ENCODE measurements at places on chromosomes 3 and 15.

DNA sequence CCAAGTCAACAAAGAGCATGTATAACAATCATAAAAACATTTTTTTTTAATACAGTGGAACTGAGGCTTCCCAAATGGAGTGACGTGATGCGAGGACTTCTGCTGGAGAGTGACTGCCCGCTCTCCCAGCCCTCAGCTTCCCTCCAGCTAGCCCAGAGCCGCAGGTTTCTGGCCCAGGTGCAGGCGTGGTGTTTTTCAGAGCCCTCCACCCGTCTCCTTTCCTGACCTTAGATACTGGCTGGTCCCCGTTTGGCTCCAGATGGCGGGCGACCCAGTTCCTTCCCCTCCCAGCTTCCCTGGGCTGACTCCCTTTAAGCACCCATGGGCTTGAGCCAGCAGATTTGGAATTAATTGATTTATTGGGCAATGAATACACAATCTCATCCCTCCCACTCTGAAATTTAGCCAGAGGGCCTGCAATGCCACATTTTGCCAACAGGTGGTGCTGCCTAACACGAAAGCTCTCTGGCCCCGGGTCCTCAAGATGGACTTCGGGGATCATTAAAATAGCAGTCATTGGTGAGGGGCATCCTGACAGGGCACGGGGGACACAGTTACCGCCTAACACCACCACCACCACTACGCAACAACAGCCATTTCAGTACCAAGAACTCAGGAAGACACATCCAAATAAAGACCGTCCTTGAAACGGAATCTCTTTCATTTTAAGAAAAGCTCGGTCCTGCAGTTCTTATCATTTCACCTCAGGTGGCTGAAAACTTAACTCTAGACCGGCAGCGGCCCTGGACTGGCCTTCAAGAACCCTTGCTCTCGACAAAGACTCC is 47.5 kb upstream of the MUC4 start:
- DNase-seq = peak; percentile 69

- DNase-seq = no peak
Observed at GRCh38 chr3:167409611-167410010, 29.5 kb upstream of the ZBBX start.

GRCh38 chr3:47398228-47398627 is 17.4 kb downstream of the PTPN23 start:
- DNase-seq = no peak

- no peak for DNase-seq
Observed at GRCh38 chr3:101144105-101144504, 150.9 kb upstream of the ABI3BP start.

DNA sequence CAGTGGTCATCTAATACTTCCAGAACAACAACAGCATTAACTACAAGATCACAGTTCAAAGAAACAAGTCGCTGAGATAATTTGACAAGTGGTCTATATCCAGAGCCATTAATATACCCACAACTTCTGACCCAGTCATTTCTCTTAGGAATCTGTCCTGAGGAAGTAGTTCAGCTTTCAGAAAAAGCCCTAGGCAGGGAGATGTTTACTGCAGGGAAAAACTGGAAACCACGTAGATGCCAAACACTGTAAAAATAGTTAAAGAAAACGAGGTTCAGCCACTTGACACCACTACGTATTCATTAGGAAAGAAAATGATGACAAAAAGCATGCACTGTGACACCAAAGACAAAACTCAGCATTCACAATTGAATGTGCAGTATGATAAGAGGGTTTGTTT is 22.3 kb upstream of the CDCP1 start:
- no peak for DNase-seq

DNA sequence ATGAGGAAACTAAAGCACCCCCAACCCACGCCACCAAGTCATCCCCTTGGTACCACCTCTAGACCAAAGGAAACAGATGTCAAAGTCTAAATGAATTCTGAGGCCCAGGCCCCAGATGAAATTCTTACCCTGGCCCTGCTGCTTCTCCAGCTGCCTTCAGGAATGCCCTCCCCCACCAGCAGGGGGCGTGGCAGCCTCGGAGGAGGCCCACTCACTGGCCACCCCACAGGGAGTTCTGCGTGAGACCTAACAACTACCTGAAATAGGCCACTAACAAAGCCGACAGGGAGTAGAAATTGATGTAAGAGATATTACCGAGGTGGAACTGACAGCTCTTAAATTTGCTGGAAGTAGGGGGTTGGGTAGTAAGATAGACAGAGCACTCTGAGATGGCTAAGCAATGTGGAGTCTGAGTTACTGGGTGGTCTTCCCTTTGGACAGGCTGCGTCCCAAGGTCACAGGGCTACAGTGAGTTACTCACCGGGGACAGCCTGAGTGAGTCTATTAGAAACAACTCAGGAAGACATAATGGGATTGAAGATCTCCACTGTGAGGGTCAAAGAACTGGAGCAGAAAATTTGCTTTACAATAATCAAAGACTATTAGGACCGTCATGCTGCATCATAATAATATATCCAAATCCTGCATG is 240.7 kb downstream of the SHOX2 start:
- peak; percentile 9 for DNase-seq

DNA sequence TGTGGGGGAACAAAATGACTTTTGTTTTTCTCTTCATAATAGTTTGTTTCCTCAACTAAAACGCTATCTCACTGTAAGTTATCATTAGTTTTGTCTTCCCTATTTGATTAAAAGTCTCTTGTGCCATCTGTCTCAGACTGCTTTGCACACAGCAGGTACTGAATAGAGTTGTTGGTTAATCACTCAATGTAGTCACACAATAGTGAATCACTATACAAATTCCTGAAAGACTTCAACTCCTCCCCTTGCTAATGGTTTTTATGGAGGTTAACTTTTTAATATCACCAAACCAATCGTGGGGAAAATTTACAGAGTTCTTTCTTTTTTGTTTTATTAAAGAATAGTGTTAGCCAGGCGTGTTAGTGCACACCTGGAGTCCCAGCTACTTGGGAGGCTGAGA is 2.6 kb upstream of the NGLY1 start:
- no peak for DNase-seq

DNA sequence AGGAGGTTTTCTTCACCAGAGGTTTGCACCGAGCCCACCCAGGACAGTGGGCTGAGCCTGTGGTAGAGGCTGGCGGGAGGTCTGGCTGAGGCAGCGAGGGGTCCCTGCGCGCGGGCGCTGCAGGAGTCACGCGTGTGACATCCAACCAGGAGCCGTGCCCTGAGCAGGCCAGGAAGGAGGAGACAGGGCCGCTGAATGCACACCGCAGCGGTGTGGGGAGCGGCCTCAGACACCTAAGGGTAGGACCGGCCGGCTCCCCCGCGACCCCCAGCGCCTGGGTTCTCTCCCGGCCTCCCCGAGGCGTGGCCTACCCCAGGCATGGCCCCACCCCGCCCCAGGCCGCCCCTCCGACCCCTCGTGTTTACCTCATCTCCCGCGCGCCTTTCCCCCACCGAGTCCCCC is 412 bp downstream of the SLC41A3 start:
- peak; percentile 29 for DNase-seq

DNA sequence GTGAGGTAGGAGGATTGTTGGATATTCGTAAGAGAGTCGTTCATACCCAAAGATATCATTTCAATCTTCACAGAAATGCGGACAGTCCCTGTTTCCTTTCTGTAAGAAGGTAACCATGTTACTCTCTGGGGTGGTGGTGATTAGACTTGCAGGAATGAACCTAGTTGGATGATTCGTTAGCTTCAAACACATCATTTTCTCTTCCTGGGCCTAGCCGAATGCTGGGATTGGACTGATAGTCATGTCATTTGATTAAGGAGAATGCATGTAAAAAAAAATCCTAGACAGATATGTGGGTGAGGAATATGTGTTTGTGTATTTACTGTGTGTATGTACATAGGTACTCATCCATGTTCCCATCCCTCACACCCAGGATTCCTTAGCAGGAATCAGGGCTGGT is 12.4 kb downstream of the SLCO3A1 start:
- no peak for DNase-seq

GRCh38 chr15:70823196-70823595 is 30.8 kb downstream of the LARP6 start:
- no peak for DNase-seq

DNA sequence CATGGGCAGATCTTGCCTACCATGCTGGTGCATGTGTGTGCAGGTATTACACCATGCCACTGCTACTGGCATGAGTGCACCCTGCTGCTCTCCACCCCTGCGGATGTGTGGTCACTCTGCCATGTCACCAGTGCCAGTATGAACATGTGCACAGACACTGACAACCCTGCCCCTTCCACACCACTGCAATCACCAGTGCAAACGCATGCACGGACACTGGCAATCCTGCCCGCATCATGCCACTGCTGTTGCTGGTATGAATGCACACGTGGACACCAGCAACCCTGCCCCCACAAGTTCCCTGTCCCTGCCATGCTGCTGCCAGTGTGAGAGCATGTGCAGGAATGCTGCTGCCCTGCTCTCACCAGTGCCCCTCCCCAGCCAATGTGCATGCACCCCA is 24.8 kb upstream of the TUBGCP5 start:
- no peak for DNase-seq

- no peak for DNase-seq
Observed at GRCh38 chr15:37037850-37038715, 62.3 kb downstream of the MEIS2 start.

GRCh38 chr3:186281176-186281575 is 80.9 kb downstream of the DGKG start:
- DNase-seq = no peak

DNA sequence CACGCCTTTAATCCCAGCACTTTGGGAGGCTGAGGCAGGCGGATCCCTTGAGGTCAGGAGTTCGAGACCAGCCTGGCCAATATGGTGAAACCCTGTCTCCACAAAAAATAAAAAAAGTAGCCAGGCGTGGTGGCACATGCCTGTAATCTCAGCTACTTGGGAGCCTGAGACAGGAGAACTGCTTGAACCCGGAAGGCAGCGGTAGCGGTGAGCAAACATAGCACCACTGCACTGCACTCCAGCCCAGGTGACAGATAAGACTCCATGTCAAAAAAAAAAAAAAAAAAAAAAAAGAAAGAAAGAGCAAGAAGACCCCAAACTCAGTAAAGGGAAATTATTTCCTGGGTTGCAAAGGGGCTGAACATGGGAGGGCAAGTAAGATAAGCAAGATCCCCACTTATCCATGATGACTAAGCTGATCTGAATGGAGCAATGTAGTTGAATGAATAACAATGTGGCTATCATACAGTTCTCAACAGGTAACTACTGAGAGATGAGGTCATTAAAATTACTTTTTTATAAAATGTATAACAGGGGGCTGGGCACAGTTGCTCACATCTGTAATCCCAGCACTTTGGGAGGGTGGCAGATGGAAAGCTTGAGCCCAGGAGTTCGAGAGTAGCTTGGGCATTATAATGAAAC is 46.0 kb downstream of the RBM15B start:
- no peak for DNase-seq

DNA sequence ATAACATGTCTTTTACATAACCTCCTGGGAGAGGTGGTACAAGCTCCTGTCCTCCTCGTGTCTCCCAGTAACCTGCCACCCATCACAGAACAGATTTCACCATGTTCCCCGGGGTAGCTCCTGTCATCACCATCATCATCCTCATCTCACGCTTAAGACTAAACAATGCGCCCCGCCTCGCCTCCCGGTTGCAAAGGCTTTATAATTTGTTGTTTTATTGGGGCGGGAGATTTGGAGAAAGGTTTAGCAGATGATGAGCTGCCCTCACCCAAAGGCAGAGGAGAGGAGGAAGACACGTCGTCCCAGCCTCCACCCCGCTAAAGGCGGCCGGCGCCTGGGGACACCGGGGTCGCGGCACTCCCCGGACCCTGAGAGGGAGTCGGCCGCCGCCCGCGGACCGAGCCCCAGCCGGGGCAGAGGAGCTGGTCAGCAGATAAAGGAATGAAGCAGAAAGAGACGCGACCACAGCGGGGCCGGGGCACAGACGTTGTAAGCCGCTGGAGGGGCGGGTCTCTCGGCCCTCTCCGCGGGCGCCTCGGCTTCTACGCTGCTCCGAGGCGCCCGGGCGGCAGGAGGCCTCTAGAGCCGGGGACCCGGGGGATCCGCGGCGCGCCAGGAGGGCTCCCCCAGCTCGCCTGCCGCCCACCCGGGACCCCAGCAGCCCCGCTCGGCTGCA is 589 bp downstream of the HERC1 start:
- DNase-seq = peak; percentile 45

DNA sequence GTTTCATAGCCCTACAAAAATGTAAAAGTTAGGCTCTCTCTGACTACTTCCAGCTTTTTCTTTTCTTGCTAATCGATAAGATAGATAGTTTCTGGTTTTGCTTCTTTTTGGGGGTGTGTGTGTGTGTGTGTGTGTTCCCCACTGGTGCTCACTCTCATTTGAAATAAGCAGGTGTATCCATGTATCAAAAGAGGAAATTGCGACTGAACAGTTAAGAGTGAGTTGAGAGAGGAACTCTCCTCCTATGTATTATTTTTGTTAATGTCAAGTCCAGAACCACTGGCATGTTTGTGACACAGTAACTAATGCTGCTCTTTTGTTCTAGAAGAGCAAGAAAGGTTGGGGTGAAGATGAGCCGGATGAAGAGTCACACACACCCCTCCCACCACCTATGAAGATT is 96.7 kb upstream of the UMPS start:
- DNase-seq = no peak

DNA sequence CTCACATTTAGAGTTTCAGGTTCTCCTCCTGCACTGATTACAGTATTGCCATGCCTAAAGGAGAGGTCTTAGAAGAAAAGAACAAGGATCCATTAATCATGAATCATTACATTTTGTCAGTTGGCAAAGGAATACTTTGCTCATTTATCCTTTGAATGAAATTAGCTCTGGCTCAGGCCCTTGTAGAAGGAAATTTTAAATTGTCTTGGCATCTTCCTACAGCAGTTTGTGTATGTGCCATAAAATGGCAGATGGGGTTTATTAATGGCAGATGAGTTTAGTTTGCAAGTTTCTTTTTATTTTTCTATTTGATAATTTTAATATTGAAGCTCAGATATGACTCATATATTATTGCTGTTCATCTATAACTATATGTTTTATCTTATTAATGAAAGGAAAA is 181.2 kb upstream of the EPHA3 start:
- no peak for DNase-seq

DNA sequence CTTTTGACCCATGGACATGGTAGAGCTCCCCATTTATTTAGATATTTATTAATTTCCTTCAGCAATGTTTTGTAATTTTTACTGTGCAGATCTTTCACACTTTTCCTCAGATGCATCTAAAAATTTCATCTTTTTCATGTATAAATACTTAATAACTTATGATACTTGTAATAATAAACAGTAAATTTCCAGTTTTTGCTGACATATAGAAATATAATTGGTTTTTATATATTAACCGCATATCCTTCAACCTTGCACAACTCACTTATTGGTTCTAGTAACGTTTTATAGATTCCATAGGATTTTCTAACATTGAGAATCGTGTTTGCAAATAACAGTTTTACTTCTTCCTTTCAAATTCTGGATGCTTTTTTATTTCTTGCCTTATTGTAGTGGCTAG is 3.5 kb upstream of the ZNF621 start:
- DNase-seq = no peak

- no peak for DNase-seq
Observed at GRCh38 chr3:177126015-177126773, 71.1 kb downstream of the TBL1XR1 start.

Data from activated T-helper 2 cell treated with anti-CD3 and anti-CD28 coated beads, Interferon-gamma antibody, Interleukin-2, Interleukin-4, amounts not matched to agents 10 μg/mL and 5 μg/mL and 100 μg/mL, durations not matched to agents 14 hours and 24 hours and 36 hours (primary cell).